ENCODE measurements at places on chromosomes 12 and 14. TPM values are rescaled to one million over a fixed set of nuclear protein-coding genes. Genes with fewer than 3 reads are reported as not detected.

Gene ZDHHC22
- total RNA-seq, result 31.1 TPM

Gene PPP4R4
- 11.8 TPM for total RNA-seq

Gene ZC2HC1C
- total RNA-seq, result 6.7 TPM

Gene ATL1
- total RNA-seq, result 128 TPM

Gene CHFR
- total RNA-seq, result 40.6 TPM

Gene ANKRD9
- 12.0 TPM for total RNA-seq

Gene CFAP73
- total RNA-seq, result 3.7 TPM

Gene CD4
- 4.8 TPM for total RNA-seq

Gene P2RX2
- total RNA-seq, result not detected

Gene FAIM2
- 59.1 TPM for total RNA-seq

Gene RTL1
- 0.92 TPM for total RNA-seq

Gene SPTB
- 28.1 TPM for total RNA-seq

Gene MYF6
- total RNA-seq, result 0.92 TPM

Gene PKP2
- 6.9 TPM for total RNA-seq

Gene INF2
- 9.7 TPM for total RNA-seq

Gene PIWIL1
- 0.23 TPM for total RNA-seq

Gene FAM181A
- total RNA-seq, result 6.7 TPM

Gene NAV3
- total RNA-seq, result 225 TPM

Gene SUPT16H
- total RNA-seq, result 85.6 TPM

Gene PZP
- 0.23 TPM for total RNA-seq

Gene TMEM119
- total RNA-seq, result 2.8 TPM

Gene IFI27
- 24.2 TPM for total RNA-seq

Gene NOVA1
- 110 TPM for total RNA-seq

Gene P2RX7
- 5.1 TPM for total RNA-seq

Gene SLC5A8
- total RNA-seq, result 0.46 TPM

Gene CALM1
- 1,218 TPM for total RNA-seq

Gene B4GALNT1
- total RNA-seq, result 47.5 TPM
